GM23248 (cell line): ENCODE measurements at places on chromosomes 16 and 17. TPM values are rescaled to one million over a fixed set of nuclear protein-coding genes. Genes with fewer than 3 reads are reported as not detected.
A peak's percentile ranks its signal among the peaks of the same experiment; 100 is the strongest.

CD300LB gene
- not detected in 2 replicates for total RNA-seq

GRCh38 chr16:12818326-12818725 is 14.6 kb upstream of the CPPED1 start:
- DNase-seq = no peak

DNA sequence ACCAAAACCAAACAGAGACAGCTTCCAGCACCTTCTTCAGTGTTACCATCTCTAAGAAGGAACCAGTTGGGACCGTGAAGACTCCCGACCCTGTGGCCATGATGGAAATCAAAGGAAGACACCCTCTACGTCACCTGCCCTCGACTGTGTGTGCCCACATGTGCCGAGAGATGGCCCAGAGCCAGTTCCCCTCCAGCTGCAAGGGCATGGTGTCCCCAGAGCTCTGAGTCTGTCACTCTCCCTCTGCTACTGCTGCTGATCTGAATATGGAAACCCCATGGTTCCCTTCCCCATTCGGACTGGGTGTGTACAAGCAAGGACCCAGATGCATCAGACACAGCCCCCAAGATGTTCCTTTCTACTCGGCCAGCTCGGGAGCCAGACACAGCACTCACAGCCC is 76.4 kb downstream of the SOCS1 start:
- DNase-seq = no peak

GRCh38 chr17:77865112-77865611 is 93.3 kb upstream of the TNRC6C start:
- peak; percentile 71 for DNase-seq

DNA sequence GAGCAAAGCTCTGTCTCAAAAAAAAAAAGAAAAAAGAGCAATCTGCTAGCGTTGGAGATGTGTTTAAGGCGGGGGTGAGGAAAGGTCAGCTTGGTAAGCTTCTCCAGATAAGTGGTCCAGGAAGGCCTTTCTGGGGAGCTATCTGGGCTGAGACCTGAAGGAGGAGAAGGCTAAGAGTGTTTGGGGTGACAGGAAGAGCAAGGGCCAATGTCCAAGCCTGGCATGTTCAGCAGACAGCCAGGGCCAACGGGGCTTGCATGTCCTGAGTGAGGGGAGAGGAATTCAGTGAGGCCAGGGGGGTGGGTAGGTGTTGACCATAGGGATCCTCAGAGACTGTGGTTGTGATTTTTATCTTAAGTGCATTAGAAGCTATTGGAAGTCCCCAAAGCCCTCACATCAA is 15.4 kb downstream of the STAT5A start:
- no peak for DNase-seq

DNA sequence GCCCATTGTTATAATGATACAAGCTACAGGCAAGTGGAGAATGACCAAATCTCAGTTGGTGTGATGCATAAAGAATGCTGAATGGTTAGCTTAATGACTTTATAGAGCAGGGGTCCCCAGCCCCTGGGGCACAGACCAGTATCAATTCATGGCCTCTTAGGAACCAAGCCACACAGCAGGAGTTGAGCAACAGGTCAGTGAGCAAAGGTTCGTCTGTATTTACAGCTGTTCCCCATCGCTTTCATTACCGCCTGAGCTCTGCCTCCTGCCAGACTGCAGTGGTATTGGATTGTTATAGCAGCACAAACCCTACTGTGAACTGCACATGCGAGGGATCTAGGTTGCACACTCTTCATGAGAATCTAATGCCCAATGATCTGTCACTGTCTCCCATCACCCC is 114.0 kb upstream of the ZFHX3 start:
- no peak for DNase-seq

ALDH3A1 gene
- total RNA-seq = 1.2 and 22.1 TPM in 2 replicates

- no peak for DNase-seq
Observed at GRCh38 chr16:49640581-49640980, 215.3 kb downstream of the ZNF423 start.

- peak; percentile 76 for DNase-seq
Observed at GRCh38 chr17:38797158-38797490, 2.2 kb downstream of the PIP4K2B start.

ACTG1 gene
- 8,476 and 9,349 TPM in 2 replicates for total RNA-seq

RUNDC1 gene
- 6.4 and 8.0 TPM in 2 replicates for total RNA-seq
